Smooth muscle cell of the umbilical artery (primary cell): ENCODE measurements at places on chromosomes 2 and 18. TPM values are rescaled to one million over a fixed set of nuclear protein-coding genes. Genes with fewer than 3 reads are reported as not detected.

EPHA4 gene
- total RNA-seq, result 24.5 and 34.4 TPM in 2 replicates

SOWAHC gene
- 7.4 and 11.1 TPM in 2 replicates for total RNA-seq

IDH1 gene
- 228 and 311 TPM in 2 replicates for total RNA-seq

RAB17 gene
- 0.59 and 0.60 TPM in 2 replicates for total RNA-seq

LRP2 gene
- total RNA-seq, result not detected in 2 replicates

CNOT9 gene
- total RNA-seq, result 33.0 and 43.0 TPM in 2 replicates

NT5DC4 gene
- not detected in 2 replicates for total RNA-seq

SLC14A1 gene
- 30.9 and 135 TPM in 2 replicates for total RNA-seq

LIMS4 gene
- 11.9 and 18.4 TPM in 2 replicates for total RNA-seq

CHRNG gene
- not detected in 2 replicates for total RNA-seq

RAX gene
- total RNA-seq, result not detected in 2 replicates

UGT1A4 gene
- not detected in 2 replicates for total RNA-seq
